ENCODE measurements at places on chromosomes 5 and 9.

- no peak for DNase-seq
These were observed 491.8 kb downstream of the ANXA1 start for GRCh38 chr9:73643379-73644013.

GRCh38 chr5:172841256-172841655, 7.2 kb downstream of the ERGIC1 start:
- no peak for DNase-seq

GRCh38 chr9:108842610-108843295, 13.0 kb downstream of the ACTL7B start:
- no peak for DNase-seq

DNA sequence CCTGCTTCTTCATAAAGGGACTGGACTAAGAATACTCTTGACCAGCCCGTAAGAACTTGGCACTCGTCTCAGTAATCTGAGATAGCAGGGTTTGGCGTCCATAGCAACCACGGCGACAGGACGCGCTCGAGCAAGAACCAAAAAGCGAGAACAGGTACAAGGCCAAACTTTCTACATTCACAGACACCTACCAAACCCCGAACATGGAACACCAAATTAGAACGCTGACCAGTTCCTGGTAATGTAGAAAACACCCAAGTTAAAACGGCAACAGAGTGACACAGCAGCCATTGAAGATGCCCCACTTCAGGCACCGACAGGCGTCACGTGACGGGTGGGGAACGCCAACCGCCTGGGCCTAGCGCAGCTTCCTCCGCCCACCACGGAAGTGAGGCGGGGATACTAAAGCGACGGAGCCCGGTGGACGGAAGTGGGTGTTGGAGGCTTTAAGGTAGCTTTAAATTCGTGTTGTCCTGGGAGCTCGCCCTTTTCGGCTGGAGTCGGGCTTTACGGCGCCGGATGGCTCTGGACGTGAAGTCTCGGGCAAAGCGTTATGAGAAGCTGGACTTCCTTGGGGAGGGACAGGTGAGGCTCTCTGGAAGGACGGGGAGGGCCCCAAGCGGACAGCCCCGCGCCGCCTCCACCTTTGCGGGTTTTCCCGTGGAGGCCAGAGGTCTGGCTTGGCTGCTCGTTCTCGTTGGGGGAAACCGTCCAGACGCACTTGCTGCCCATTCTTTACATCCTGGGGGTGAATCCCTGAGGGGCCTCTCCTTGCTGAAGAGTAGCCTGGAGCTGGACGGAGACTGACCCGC, at the start of gene CDK7:
CDK7 (plus strand) TSS at position 430 of the 812 bp plus-strand sequence; CDS start at position 520, 90 bp downstream.
- peak; percentile 96 for DNase-seq

GRCh38 chr5:163730206-163730756, 224.9 kb downstream of the MAT2B start:
- no peak for DNase-seq

DNA sequence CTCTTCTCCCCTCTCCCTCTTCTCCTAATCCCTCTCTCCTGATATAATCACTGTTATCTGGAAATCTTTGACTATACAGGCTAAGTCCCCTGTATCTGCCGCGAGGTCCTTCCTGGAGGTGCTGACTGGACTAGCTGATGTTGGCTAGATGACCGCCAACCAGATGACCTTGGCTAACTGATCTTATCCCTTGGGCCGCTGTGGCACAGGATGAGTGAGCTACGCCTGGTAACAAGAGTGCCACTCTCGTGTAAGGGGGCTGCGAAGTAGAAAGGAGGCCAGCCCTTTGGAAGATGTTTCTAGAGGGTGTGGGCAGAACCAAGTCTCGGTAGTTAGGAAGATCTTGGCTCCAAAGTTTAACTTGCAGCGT, 345 bp upstream of the PRRC1 start:
- no peak for DNase-seq

DNA sequence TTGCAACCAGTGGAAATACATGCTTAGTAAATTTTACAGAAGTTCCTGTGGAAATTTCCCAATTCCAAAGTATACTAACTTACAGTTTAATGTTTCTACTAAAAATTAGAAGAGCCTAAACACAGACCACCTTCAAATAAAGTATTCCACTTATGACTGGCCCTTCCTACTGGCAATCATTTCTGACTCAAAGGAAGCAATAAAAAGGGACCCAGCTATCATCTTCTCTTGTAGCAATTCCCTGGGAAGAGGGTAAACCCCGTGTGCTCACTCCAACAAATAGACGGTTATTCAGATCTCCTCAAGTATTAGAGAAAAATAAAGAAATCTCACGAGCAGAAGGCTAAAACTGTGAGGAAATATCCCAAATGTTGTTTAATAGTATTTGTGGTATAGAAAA, 43.3 kb downstream of the GOLPH3 start:
- DNase-seq, result no peak

DNA sequence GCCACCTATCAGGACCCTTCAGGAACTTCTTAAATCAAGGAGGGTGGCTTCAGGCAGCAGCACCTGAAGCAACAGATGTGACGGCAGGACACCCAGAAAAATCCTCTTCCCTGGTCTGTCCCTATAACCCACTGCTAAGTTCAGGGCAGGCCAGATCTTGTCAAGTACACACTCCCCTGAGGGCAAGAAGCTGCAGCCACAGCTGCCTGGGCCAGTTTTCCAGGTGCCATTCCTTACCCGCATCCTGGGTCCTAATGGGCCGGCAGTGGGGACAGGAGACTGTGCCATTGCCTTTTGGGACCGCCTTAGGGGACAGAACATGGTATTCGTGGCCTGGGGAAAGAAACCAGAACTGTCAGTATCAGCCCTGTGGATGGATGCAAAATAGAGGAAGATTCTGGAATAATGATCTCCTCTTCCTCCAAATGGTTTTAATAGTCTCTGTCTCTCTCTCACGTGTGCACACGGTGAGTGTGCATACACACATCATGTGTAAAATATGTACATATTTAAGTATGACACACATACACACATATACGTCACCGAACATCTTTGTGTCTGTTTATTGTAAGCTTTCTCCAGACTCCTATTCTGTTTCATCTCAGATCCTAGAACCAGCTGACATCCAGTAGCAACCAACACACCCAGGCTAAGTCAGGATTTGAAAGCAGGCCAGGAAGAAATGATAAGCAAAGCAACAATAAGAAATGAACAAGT, 14.0 kb downstream of the ORM2 start:
- DNase-seq, result no peak

GRCh38 chr9:68540712-68541535, at the start of gene TMEM252:
Gene TMEM252 (minus strand): TSS chr9:68540883. CDS start chr9:68540814, 69 bp downstream.
- no peak for DNase-seq

- DNase-seq, result no peak
These were observed 99.8 kb downstream of the TRIO start for GRCh38 chr5:14242871-14243383.

DNA sequence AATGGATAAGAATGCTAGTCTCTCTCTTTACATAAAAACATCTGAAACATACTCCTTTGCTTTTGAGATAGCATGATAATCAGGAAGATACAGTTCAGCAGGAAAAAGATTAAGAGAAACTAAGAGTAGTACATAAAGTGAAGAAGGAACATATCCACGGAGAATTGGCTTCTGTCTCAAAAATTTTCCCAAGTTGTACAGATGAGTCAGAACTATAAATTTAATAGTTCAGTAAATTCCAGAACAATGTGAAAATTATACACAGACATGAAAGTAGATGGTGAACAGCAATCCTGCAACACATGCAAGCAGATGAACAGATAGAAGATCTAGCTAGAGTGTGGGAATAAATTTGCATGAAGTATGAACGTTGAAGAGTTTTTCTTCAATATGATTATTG, 691.4 kb upstream of the RIOK2 start:
- DNase-seq, result peak; percentile 4

- DNase-seq, result no peak
These were observed 34.2 kb downstream of the IPPK start for GRCh38 chr9:92635760-92636159.

DNA sequence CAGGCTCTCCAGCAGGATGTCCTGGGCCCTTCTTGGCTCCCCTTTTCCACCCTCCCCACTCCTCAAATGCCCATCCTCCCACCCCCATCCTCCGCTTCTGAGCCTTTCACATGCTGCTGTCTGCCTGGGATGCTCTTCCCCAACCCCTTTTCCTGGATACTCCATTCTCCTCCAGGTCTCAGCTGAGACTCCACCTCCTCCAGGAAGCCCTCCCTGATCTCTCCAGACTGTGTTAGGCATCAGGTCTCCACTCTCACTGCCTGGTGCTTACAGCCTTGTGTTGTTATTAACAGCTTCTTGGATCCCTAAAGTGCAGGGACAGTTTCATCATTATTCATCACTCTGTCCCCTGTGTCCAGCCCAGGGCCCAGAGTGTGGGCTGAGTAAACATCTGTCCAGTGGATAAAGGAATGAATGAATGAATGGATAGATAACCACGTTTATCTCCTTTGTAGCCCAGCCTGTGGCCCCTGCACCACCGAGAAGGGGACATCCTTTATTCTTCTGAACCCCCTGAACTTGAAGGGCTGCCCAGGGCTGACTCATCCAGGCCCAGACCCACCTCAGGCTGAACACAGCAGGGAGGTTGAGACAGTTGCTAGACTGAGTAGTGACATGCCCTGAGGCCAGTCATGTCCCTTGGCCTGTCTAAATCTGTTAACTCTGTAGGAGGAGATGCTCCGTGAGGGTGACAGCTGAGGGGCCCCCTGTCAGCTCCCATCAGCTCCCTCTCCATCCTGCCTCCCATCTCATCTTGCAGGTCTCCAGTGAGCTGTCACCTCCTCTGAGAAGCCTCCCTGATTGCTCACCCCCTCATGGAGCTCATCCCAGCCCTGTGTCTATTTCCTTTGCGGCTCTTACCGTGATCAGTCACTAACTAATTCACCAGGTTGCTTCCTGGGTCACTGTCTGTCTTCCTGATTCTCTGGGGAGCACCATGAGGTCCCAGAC, 14.6 kb upstream of the LAMC3 start:
- no peak for DNase-seq

DNA sequence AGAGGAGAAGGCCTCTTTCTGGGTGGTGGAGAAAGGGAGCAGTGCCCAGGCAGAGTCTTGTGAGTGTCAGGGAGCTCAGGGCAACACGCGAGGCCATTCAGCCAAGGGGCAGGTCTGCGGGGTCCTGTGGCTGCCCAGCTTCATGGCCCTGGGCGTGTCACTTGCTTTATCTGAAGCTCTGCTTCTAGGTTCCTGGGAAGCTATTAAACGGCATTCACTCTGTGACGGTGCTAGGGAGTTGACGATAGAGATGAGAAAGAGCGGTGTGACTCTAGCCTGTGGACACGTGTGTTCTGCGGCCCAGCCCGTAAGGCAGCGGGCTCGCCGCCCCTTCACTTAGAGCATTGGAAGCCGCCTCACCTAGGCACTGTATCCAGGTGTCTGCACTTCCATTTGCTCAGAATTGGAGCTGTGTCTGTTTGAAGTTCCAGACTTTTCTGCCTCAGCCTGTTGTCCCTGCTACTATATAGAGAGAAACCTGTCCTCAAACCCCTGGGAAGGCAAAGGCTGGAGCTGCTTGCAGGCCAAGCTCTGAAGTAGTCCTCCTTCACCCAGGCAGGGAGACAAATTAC, 88.3 kb downstream of the PHF2 start:
- no peak for DNase-seq

GRCh38 chr9:117936185-117937130, 232.3 kb downstream of the TLR4 start:
- no peak for DNase-seq

DNA sequence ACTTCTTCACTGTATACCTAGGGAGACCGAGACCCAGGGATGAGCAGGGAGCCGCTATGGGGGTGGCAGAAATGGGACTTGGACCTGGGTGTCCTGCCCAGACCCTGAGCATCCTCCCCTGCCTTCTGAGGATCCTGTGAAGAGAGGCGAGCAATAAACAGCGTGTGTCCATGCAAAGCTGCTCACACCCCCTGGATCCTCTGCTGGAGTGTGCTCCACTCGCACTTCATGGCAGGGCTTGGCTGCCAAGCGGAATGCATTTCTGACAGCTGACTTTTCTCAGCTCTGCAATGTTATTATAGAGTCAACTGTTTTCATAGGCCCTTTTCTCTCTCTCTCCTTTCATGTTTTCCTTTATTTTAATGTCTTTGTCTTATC, 31.0 kb upstream of the ALDH1B1 start:
- no peak for DNase-seq

GRCh38 chr5:18920966-18921365, 1067.0 kb downstream of the CDH18 start:
- no peak for DNase-seq

GRCh38 chr9:115134941-115135340, 17.0 kb upstream of the TNC start:
- no peak for DNase-seq

- peak; percentile 17 for DNase-seq
These were observed 12.0 kb upstream of the CTSL start for GRCh38 chr9:87713988-87714330.

- DNase-seq, result no peak
These were observed 1.7 kb upstream of the OTULINL start for GRCh38 chr5:14579731-14580397.

DNA sequence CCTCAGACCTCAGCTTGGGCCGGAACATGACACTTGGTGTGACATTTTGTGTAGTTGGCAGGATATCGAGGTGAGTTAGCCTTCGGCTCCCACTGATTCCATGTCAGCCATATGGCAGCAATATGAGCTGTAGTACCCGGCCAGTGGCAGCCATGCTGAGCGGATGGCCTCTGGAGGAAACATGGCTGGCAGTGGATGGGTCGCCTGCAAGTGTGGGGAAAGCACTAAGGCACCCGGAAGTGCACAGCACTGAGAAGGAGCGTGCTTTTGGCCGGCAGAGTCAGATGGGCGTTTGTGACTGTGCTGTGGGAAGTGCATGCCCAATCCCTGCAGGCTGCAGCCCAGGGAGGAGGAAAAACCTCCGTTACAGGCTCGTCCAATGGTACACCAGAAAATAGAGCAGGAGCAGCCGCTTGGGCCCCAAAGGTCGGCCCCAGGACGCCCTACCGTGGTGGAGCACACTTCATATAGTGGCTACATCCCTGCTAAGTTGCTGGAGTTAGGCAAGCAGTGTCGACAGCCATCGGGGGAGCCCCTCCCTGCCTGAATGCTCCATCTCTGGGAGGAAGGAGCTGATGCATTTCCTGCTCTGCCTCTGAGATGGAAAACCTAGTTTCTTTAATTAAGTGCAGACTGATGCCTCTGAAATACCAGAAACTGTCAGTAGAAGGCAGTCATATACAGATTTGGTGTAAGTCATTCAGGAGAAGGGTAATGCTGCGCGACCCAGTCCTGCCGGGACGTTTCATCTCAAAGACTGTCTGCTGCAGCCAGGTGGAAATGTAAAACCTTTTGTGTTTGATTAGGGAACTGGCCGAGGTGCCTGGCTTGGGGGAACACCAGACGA, 2185.8 kb upstream of the ACO1 start:
- DNase-seq, result no peak

- DNase-seq, result peak; percentile 76
These were observed 13.7 kb upstream of the GRIA1 start for GRCh38 chr5:153476767-153477166.

GRCh38 chr9:22446589-22446949, at the start of gene DMRTA1:
Gene DMRTA1 (plus strand): TSS chr9:22446824. CDS start chr9:22447066, 242 bp downstream.
- peak; percentile 79 for DNase-seq

DNA sequence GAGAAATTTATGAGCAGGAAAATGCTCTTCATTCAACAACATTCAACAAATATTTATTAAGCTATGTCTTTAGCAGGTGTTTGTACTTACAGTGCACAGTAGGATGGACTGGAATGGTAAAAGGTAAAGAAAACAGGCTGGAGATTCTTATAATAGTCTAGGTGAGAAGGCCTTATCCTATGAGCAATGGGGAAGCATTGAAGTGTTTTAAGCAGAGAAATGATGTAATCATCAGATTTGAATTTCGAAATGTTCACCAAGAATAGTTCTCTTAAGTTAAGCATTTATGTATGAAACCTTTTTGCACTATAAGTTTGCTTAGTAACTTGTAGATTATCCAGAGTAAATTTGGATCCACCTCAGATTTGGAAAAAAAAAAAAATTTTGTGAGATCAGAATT, 209.3 kb downstream of the NR3C1 start:
- DNase-seq, result peak; percentile 12

GRCh38 chr9:37206121-37206620, 85.8 kb downstream of the ZCCHC7 start:
- DNase-seq, result no peak
